MG63 (cell line): ENCODE measurements at places on chromosomes 12 and 14. TPM values are rescaled to one million over a fixed set of nuclear protein-coding genes. Genes with fewer than 3 reads are reported as not detected.
A peak's percentile ranks its signal among the peaks of the same experiment; 100 is the strongest.

RNASE1 gene
- not detected in 2 replicates for total RNA-seq

CLEC2A gene
- total RNA-seq = not detected in 2 replicates

RXYLT1 gene
- 25.5 and 38.1 TPM in 2 replicates for total RNA-seq

KRT75 gene
- not detected in 2 replicates for total RNA-seq

SLC10A1 gene
- total RNA-seq = not detected in 2 replicates

MMP19 gene
- not detected in 2 replicates for total RNA-seq

OVCH1 gene
- total RNA-seq = not detected in 2 replicates

INHBE gene
- total RNA-seq = 3.5 and 7.4 TPM in 2 replicates

- no peak for DNase-seq
Observed at GRCh38 chr14:68409387-68409786, 383.5 kb downstream of the ZFP36L1 start.

DNA sequence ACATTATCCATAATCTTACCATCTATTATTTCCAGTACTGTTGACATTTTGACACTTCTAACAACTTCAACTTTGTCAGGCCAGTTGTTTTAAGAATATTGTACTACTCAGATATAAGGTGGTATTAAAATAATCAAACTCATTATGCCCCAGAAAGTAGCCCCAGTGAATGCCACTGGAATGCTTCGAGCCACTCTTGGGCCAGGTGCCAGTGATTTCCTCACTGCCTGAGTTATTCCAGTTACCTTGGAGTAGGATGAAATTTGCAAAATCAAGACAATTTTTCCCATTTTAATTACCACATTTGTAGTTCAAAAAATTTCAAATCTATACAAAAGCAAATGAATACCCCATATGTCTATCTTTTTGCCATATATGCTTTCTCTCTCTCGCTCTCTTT, 9.2 kb downstream of the CIPC start:
- no peak for DNase-seq

DNA sequence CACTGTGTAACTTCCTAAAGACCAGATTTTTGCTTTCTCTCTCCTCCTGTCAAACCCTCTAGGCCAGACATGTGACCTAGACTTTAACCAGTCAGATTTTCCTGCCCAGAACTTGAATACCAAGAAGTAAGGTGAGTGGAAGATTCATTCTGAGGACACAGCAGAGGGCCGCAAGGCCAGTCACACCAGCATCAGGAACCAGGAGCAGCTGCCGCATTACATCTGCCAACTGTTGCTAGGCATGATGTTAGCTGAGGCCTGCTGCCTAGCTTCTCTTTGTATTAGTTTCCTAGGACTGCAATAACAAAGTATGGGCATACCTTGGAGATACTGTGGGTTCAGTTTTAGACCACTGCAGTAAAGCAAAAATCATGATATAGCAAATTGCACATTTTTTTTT, 101.9 kb upstream of the BMP4 start:
- DNase-seq = no peak

GRCh38 chr14:26741711-26742212, 143.9 kb upstream of the NOVA1 start:
- DNase-seq = no peak

DNA sequence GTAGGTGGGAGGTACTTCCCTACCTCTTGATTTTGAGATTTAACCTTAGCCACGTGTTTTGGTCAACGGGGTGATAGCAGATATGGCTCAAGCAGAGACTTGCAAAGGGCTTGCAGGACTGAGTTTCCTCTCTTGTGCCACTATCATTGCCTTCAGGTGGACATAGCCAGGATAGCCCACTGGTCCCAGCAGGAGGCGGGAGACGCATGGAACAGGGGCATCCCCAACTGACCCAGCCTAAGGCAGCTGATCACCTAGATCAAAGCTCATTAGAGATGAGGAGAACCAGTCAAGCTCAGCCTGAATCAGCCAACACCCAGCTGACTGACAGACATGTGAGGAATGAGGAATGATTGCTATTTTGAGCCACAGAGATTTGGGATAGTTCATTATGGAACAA, 49.6 kb downstream of the CALM1 start:
- DNase-seq = no peak

GRCh38 chr14:81818271-81818670, 284.6 kb upstream of the SEL1L start:
- DNase-seq = no peak

GRCh38 chr12:45726603-45727300, 2.8 kb upstream of the ARID2 start:
- peak; percentile 52 for DNase-seq

GRCh38 chr12:52645120-52645761, 6.8 kb downstream of the KRT2 start:
- no peak for DNase-seq

DNA sequence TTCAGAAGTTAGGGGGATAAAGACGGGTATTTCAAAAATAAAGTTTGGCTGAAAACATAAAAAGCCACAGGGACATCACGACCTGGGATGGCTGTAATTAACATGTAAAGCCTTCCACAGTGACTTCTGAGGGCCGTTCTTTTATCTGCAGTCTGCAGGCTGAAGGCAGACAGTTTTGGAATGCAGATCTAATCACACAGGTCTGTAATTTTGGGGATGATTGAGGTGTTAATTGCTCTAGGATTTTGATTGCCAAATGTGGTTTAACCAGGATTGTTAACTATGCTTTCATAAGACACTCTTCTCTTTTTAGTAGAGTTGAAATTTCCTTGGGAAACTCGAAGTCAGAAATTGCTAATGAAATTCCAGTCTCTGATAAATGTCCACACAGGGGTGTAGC, 355.5 kb downstream of the ATP23 start:
- DNase-seq = no peak

DNA sequence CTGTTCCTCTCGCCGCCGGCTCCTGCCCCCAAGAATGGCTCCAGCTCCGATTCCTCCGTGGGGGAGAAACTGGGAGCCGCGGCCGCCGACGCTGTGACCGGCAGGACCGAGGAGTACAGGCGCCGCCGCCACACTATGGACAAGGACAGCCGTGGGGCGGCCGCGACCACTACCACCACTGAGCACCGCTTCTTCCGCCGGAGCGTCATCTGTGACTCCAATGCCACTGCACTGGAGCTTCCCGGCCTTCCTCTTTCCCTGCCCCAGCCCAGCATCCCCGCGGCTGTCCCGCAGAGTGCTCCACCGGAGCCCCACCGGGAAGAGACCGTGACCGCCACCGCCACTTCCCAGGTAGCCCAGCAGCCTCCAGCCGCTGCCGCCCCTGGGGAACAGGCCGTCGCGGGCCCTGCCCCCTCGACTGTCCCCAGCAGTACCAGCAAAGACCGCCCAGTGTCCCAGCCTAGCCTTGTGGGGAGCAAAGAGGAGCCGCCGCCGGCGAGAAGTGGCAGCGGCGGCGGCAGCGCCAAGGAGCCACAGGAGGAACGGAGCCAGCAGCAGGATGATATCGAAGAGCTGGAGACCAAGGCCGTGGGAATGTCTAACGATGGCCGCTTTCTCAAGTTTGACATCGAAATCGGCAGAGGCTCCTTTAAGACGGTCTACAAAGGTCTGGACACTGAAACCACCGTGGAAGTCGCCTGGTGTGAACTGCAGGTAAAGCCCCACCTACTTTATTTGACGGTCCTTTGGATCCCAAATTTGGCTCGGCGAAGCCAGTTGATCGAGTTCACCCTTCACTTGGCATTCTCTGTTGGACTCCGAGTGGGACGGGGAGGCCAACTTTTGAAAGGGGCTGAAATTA, 1.5 kb downstream of the WNK1 start:
- peak; percentile 49 for DNase-seq

DNA sequence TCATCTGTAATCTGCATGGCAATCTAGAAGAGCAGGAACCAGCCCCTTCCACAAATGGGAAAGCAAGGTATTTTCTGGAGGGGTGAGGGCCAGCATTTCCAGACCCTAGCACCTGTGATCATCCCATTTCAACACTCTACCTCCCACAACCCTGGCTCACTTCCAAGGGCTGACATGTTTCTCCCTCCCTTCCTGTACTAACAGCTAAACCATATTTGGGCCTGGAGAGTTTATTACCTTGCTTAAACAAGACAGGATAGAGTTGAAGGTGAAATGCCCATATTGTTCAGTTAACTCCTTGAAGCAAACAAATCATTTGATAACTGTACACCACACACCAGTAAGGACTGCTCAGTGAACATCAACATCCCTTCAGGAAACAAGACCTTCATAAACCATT, 158.4 kb downstream of the PPM1H start:
- DNase-seq = no peak

DNA sequence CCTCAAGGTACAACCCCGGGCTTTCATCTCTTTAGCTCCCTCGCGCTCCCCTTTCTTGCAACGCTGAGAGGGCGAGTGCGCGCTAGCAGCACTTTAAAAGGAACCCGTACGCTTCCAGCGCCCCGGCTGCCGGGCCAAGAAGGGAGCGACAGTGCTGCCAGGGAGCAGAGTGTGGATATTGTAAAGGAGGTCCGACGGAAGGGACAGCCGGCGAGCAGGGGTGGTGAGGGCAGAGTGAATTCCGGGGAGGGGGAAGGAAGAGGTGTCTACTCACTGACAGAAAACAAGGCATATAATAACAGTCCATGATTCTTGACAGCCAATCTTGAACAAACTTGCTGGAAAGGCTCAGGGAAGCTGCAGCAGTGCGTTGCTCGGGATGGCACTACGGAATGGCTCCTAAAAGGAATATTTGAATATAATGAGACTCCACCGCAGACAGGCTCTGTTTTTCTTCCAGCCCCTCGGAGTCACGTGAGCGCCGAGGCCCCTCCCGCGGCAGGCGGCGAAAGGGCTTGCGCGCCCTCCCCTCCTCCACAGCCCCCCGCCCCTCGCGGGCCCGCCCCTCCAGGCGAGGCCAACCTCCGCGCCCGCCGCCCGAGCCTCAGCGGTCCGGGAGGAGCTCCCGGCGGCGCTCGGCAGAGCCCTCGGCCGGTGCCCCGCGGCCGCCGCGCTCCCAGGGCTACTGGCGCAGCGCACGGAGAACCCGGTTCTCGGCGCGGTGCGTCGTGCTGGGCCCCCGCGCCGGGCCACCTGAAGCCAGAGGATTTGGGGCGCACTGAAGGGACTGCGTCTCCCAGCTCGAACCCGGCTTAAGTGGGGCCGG, 3.4 kb downstream of the BMP4 start:
- peak; percentile 79 for DNase-seq

GRCh38 chr14:52051871-52052270, 17.0 kb downstream of the NID2 start:
- DNase-seq = no peak

- DNase-seq = no peak
Observed at GRCh38 chr14:27881646-27882045, 884.9 kb upstream of the FOXG1 start.

- DNase-seq = no peak
Observed at GRCh38 chr12:87796961-87797516, 232.2 kb downstream of the C12orf50 start.
